Myocyte (in vitro differentiated cells): ENCODE measurements at places on chromosomes 13 and 19. TPM values are rescaled to one million over a fixed set of nuclear protein-coding genes. Genes with fewer than 3 reads are reported as not detected.

The PCDH17 gene
- not detected in 2 replicates for total RNA-seq

The SMIM44 gene
- total RNA-seq = not detected in 2 replicates

The NPAS1 gene
- total RNA-seq = 1.7 and 2.0 TPM in 2 replicates

The WASF3 gene
- 12.5 and 16.1 TPM in 2 replicates for total RNA-seq

The LGALS7 gene
- not detected in 2 replicates for total RNA-seq

The LRP3 gene
- 34.2 and 40.6 TPM in 2 replicates for total RNA-seq

The LTBP4 gene
- total RNA-seq = 3.7 and 11.0 TPM in 2 replicates

The AZU1 gene
- not detected in 2 replicates for total RNA-seq

The ZNF813 gene
- total RNA-seq = 3.3 and 4.6 TPM in 2 replicates

The KLK8 gene
- not detected in 2 replicates for total RNA-seq

The COMMD6 gene
- 45.2 and 52.8 TPM in 2 replicates for total RNA-seq

The LILRA1 gene
- not detected in 2 replicates for total RNA-seq

The CBY2 gene
- total RNA-seq = not detected in 2 replicates

The ZNF77 gene
- 4.0 and 4.5 TPM in 2 replicates for total RNA-seq

The FBN3 gene
- not detected in 2 replicates for total RNA-seq

The FPR1 gene
- total RNA-seq = 0.05 and 0.16 TPM in 2 replicates

The CLEC17A gene
- not detected in 2 replicates for total RNA-seq

The MEDAG gene
- 2.6 and 4.1 TPM in 2 replicates for total RNA-seq

The ZNF442 gene
- total RNA-seq = 2.8 and 3.7 TPM in 2 replicates

The ATP4A gene
- total RNA-seq = not detected in 2 replicates

The ELSPBP1 gene
- not detected in 2 replicates for total RNA-seq

The CASP14 gene
- total RNA-seq = not detected in 2 replicates

The SLC46A3 gene
- total RNA-seq = 18.4 and 20.4 TPM in 2 replicates

The NANOS3 gene
- total RNA-seq = 0.83 TPM in 1 of 2 replicates, not detected in the other

The SOX1 gene
- not detected in 2 replicates for total RNA-seq

The ATCAY gene
- total RNA-seq = not detected in 2 replicates

The WTIP gene
- 22.1 and 32.3 TPM in 2 replicates for total RNA-seq

The KLHL1 gene
- total RNA-seq = not detected in 2 replicates

The URAD gene
- total RNA-seq = not detected in 2 replicates

The SMAD9 gene
- 1.4 and 1.7 TPM in 2 replicates for total RNA-seq

The METTL21C gene
- total RNA-seq = not detected in 2 replicates

The CRTC1 gene
- total RNA-seq = 2.8 and 3.3 TPM in 2 replicates

The EID2B gene
- total RNA-seq = 2.9 and 3.3 TPM in 2 replicates

The NUMBL gene
- total RNA-seq = 75.4 and 112 TPM in 2 replicates

The PLPPR3 gene
- total RNA-seq = 0.16 and 0.26 TPM in 2 replicates

The MYO1F gene
- total RNA-seq = 0.21 TPM in 1 of 2 replicates, not detected in the other

The C1QTNF9 gene
- not detected in 2 replicates for total RNA-seq

The ISOC2 gene
- total RNA-seq = 152 and 196 TPM in 2 replicates

The LIPE gene
- 1.5 and 3.7 TPM in 2 replicates for total RNA-seq

The STAP2 gene
- 3.1 and 4.5 TPM in 2 replicates for total RNA-seq

The SLC6A16 gene
- 0.51 and 2.0 TPM in 2 replicates for total RNA-seq

The ZNF626 gene
- total RNA-seq = 29.0 and 45.9 TPM in 2 replicates

The ZNF729 gene
- total RNA-seq = not detected in 2 replicates

The TRIM28 gene
- total RNA-seq = 238 and 268 TPM in 2 replicates

The DLL3 gene
- total RNA-seq = 0.42 and 0.51 TPM in 2 replicates

The SIGLEC14 gene
- not detected in 2 replicates for total RNA-seq

The IGFL1 gene
- not detected in 2 replicates for total RNA-seq

The ZNF132 gene
- 6.1 and 6.9 TPM in 2 replicates for total RNA-seq
